ENCODE measurements at places on chromosomes 5 and 9.

DNA sequence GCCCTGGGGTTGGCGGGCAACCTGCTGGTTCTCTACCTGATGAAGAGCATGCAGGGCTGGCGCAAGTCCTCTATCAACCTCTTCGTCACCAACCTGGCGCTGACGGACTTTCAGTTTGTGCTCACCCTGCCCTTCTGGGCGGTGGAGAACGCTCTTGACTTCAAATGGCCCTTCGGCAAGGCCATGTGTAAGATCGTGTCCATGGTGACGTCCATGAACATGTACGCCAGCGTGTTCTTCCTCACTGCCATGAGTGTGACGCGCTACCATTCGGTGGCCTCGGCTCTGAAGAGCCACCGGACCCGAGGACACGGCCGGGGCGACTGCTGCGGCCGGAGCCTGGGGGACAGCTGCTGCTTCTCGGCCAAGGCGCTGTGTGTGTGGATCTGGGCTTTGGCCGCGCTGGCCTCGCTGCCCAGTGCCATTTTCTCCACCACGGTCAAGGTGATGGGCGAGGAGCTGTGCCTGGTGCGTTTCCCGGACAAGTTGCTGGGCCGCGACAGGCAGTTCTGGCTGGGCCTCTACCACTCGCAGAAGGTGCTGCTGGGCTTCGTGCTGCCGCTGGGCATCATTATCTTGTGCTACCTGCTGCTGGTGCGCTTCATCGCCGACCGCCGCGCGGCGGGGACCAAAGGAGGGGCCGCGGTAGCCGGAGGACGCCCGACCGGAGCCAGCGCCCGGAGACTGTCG, 976 bp downstream of the RXFP3 start:
- no peak for DNase-seq

GRCh38 chr5:113089653-113090335, 113.2 kb downstream of the DCP2 start:
- no peak for DNase-seq

- no peak for DNase-seq
Observed at GRCh38 chr9:113771199-113771598, 104.9 kb upstream of the ZNF618 start.

DNA sequence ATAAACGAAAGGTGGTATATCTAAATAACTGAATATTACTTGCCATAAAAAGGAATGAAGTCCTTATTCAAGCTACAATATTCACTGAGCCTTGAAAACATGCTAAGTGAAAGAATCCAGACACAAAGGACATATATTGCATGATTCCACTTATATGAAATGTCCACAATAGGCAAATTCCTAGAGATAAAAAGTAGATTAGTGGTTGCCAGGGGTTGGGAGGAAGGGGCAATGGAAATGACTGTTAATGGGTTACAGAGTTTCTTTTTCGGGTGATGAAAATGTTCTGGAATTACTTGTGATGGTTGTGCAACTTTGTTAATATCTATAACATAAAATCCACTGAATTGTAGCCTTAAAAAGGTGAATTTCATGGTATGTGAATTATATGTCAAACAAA, 227.1 kb upstream of the TRIM32 start:
- no peak for DNase-seq

Measured in common myeloid progenitor, CD34-positive (primary cell).